Umbilical cord (tissue), 2 donors: ENCODE measurements at places on chromosomes 7 and 10. TPM values are rescaled to one million over a fixed set of nuclear protein-coding genes. Genes with fewer than 3 reads are reported as not detected.
A peak's percentile ranks its signal among the peaks of the same experiment; 100 is the strongest.

DNA sequence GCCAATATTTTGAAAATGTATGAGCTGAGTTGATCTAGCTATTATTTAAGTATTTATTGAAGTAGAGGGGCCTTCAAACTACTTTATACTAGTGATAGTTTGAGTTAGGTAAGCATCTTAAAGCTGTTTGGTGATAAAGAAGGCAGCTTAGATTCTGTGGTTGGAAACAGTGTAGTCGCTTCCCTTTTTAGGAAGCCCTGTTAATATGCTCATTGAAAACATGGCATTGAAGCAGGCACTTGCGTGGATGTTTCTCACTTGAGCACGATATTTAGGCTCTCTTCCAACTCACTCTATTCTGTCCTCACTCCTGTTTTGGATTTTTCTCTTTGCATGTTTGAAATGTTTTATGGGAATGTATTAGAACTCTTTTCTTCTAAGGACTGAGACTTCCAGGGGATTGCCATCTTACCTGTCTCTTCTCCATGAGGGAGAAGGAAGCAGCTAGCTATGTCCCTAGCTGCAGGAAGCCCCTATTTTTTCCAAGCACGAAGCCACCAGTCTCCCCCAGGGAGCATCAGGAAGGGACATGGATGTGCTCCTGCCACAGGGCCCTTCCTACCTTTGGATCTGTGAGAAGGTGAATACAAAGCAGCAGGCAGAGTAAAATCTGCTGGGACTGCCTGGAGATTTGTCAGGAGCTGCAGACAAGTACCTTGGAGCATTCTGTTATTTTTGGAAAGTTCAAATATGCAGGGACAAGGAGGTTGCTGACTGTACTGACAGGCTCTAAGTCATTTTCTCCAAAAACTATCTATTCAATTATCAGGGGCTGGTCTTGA, 22.0 kb upstream of the BMPR1A start:
- no peak for DNase-seq

- DNase-seq = peak; percentile 59
These were observed 14.9 kb downstream of the DUSP5 start for GRCh38 chr10:110512461-110513187.

- DNase-seq = no peak
These were observed 40.9 kb downstream of the LANCL2 start for GRCh38 chr7:55405856-55406541.

DNA sequence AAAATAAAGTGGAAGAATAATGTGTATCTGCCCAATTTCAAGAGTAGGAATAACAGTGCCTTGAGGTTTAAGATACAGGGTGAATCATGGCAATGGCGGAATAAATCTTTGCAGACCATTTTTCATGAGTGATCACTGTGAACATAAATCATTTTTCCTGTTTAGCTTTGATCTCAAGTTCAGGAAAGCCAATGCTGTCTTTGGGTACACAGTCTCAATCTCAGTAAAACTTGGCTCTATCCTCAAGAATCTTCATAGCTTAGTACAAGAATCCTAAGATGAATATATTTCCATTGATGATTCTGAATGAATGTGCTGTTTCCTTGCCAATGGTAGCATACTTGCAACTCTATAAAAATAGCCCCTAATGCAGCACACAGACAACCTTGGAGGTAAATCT, 6.8 kb downstream of the NAMPT start:
- peak; percentile 40 for DNase-seq

DNA sequence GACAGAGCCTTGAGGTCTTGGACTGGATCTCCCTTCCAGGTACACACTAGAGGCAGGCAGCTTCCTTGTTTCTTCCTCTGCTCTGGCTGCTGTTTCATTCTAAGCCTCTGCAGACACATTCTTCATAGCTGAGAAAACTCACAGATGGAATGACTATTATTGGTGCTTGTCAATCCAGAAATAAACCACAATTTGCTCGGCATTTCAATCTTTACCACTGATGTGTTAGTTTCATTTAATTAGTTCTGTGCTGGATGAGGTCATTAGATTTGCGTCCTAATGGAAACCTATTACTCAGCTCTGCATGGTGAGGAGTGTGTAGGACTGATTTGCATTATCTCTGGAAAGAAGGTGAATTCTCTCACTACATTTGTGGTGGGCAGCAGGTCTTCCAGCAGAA, 392.5 kb downstream of the NRG3 start:
- no peak for DNase-seq

- no peak for DNase-seq
These were observed 80.7 kb upstream of the CXCL12 start for GRCh38 chr10:44465401-44466115.

DNA sequence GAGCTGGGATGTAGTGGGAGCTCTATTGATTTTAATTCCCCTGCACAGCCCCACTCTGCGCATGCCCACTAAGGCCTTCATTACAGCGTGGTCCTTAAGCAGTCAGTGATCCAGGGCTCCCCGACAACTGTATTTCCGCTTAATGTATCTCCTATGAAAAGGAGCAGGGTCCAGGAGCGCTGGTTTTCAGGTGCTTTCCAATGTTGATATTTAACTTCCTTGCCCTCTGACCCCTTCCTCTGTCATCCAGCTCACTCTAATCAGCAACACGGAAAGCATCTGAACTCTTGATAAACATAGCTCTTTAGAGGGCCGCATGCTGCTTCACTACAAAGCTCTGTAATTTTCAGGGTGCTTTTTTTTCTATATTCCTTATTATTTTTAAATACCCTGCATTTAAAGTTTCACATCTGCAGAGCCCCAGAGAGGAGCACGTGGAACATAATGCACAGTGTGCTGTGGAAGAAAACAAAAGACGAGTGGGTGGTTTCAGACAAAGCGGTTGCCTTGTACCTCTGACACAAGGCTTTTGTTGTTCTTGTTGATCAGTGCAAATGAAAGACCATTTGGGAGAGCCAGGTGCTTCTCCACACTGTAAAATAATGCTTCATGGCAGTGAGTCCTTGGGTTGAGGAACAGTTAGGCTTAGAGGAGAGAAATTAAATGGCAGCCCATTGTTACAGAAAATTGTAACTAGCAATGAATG, 465.9 kb upstream of the CELF2 start:
- DNase-seq = no peak

- peak; percentile 63 for DNase-seq
These were observed 2.2 kb downstream of the PDZD7 start for GRCh38 chr10:101028446-101029337.

- no peak for DNase-seq
These were observed 7.8 kb downstream of the FBXW4 start for GRCh38 chr10:101687071-101687658.

GRCh38 chr10:118955531-118955930, 74.0 kb upstream of the NANOS1 start:
- no peak for DNase-seq

DNA sequence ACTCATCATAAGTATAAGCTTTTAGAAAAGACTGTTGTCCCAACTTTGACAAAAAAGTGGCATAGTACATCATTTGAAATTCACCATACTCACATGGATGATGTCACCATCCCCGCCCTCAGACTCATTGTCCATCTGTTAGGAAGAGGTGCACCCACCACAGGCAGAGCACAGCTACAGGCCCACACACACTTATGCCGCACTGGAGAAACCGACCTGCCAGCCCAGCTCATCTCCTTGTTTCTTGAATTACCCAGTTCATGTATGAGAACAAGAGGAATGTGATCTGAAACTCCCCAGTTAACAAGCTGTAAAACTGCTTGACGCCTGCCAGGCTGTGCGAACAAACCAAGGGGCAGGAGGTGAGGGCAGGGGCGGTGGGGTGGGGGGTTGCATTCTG, 312.0 kb downstream of the DPP6 start:
- DNase-seq = no peak

DNA sequence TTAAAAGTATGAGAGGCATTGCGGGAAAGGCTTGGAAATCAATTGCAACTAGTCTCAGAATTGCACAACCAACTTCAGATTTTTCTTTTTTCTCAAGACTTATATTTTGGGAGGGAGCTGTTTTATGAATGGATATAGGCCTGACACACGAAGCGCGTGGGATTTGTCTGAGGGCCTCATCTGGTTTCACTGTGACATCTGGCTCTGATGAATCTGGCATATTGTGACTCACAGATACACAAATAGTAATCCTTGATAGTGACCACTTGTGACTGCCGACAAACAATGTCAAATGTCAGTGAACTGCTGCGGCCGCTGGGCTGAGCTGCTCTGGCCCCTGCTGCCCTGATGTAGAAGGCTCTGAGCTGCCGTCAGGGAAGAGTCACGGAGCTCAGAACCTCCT, 655.1 kb downstream of the INHBA start:
- DNase-seq = peak; percentile 38

- DNase-seq = no peak
These were observed 990.3 kb downstream of the KCNMA1 start for GRCh38 chr10:76647301-76647700.

DNA sequence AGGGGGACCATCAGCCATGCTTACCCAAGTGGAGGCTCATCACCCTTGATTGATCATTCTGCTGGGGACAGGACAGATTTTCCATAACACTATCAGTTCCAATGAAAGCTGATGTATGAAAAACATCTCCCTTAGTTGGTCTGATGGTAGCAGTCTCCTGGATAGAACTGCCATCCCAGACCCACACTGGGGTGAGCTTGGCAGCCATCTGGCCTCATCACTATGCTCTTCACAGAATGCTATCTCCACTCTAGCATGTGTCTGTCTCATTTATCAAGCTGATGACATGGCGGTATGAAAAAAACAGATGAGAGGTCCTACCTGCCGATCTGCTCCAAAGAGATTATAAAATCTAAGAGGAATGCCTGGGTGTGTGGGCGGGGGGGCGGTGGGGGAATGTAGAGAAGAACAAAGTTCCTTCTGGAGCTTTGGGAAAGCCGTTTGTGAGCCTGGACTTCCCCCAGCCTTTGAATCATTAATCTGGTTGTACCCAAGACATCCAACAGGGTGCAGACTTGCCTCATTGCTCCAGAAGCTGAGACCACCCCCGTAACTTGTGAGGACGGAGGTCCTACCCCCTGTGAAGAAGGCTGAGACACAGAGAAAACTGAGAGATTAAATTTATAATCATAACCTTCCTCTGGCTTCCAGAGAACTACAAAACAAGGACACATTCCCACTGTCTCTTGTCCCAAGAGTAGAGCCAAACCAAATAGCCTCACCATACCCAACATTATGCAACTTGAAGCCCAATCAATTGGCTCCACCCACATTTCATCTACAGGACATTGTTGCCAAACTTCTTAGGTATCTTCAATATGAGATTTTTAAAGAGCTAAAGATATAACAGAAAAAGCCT, 340.8 kb downstream of the KCNMA1 start:
- DNase-seq = no peak

GRCh38 chr10:34476608-34477007, 338.5 kb downstream of the PARD3 start:
- no peak for DNase-seq

GRCh38 chr7:126685596-126685995, 567.1 kb downstream of the GRM8 start:
- DNase-seq = no peak

GRCh38 chr10:16964576-16965343, 147.5 kb upstream of the RSU1 start:
- peak; percentile 88 for DNase-seq

DNA sequence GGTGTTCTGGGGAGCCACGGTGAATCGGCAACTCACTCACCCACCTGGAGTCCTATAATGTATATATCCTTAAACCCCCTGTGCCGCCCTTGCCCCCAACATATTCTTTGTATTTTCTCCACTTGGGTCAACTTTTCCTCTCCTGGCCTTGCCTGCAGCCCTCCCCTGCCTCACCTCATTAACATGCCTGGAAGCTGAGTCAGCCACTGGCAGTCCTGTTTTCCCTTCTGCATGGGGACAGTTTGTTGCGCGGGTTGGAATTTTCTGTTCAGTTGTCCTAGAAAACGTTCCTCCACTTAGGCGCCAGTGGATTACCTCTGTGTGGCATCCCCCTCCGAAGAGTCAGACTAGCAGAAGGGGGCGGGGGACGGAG, 97.4 kb downstream of the C10orf105 start:
- peak; percentile 74 for DNase-seq

DNA sequence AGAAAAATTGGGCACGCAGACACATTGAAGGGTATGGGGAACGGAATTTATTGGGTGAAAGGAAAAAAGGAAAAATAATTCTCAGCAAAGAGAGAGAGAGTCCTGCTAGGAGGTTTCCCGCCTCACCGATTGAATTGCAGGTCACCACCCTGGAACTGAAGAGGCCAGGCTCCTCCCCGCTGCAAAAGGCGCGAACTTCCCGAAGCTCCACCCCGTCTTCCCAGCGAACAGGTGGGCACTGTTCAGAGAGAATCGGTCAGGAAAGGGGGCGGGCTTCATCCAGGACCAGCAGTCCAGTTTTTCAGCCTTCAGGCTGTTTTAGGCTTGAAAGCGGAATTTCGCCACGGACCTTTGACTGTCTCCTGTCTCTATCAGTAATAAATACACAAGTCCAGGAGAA, 27.3 kb upstream of the CADPS2 start:
- DNase-seq = no peak

DNA sequence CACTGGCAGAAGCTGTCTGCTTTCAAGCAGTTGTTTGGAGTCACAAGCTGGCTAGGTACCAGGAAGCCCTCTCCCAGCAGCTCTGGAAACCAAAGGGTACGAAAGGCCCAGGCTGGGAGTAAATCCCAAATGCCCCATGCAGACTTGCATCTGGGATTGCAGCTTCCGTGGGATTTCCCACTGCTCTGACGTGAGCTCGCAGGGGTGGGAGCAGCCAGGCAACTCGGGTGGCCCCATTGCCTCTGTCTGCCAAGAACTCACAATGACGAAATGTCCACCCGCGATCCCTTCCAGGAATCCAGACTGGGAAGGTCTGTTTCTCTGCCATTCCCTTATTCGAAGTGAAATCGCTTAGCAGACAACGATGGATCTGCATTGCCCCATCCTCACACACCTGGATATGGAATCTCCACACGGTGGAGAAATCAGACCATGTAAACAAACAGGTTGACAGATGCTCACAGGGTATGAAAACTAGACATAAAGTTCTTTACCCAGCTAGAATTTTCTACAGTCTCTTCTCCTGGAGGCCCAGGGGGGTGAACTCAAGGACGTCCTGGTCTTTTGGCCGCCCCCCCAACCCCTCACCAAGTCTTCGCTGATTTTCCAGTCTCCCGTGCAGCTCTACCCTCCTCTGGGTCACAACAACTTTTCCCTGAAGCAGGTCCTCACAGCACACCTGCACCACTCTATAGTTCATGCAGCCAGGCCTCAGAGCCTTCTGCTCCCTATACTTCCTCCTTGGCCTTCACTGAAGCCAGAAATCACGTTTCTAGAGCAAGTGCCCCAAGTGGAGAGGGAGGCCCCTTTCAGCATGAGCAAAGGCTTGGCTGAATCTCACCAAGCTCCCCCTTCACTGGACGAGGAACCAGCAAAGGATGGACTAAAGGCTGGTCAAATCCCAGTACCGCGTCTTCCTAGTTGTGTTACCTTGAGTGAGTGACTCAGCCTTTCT, 20.0 kb downstream of the SH3PXD2A start:
- DNase-seq = peak; percentile 88

Gene OPN4
- 0.48 TPM for total RNA-seq

Gene HOXA5
- total RNA-seq = 2.9 TPM

Gene MRLN
- 16.9 TPM for total RNA-seq

Gene ERVW-1
- total RNA-seq = 5.5 TPM

Gene CUX1
- total RNA-seq = 92.0 TPM

Gene ELFN1
- total RNA-seq = 0.96 TPM

Gene PTN
- total RNA-seq = 25.8 TPM

Gene NT5C2
- total RNA-seq = 81.4 TPM
